ENCODE measurements at places on chromosomes 16 and 17. TPM values are rescaled to one million over a fixed set of nuclear protein-coding genes. Genes with fewer than 3 reads are reported as not detected.

GRCh38 chr16:24440306-24440705 is 99.1 kb upstream of the RBBP6 start:
- no peaks in the 10 kb centered on the region for H3K27me3 ChIP-seq
- H3K4me1 ChIP-seq, result no peaks in the 10 kb centered on the region
- no peak overlapping the region for H3K27ac ChIP-seq
- DNase-seq, result no peak
- H3K4me3 ChIP-seq, result no peak overlapping the region

GRCh38 chr16:75758215-75758614 is 31.9 kb upstream of the CPHXL start:
- peaks cover 17% of the 10 kb centered on the region for H3K27me3 ChIP-seq
- H3K4me1 ChIP-seq, result peaks cover 6% of the 10 kb centered on the region
- DNase-seq, result no peak
- no peaks in the 10 kb centered on the region for H3K36me3 ChIP-seq

DNA sequence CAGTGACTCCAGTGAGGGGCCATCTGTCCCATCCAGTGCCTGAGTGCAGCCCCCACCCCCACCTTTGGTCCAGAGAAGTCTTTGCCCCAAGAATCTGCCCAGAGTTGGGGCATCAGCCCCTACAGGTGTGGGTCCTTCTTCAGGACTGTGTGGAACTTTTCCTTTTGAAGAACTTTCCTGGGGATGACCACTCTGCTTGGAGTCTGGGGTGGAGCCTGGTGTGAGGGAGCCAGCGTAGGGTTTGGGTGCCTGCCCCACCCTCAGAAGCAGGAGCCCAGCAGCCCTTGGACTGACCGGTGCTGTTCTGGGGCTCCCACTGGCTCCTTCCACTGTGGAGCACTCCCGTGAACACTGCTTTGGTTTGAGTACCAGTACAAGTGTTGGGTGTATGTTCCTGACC is 19.3 kb downstream of the MPRIP start:
- H3K36me3 ChIP-seq, result peaks cover 24% of the 10 kb centered on the region
- peaks cover 41% of the 10 kb centered on the region for H3K4me1 ChIP-seq
- H3K27me3 ChIP-seq, result no peaks in the 10 kb centered on the region
- H3K4me3 ChIP-seq, result no peak overlapping the region

DNA sequence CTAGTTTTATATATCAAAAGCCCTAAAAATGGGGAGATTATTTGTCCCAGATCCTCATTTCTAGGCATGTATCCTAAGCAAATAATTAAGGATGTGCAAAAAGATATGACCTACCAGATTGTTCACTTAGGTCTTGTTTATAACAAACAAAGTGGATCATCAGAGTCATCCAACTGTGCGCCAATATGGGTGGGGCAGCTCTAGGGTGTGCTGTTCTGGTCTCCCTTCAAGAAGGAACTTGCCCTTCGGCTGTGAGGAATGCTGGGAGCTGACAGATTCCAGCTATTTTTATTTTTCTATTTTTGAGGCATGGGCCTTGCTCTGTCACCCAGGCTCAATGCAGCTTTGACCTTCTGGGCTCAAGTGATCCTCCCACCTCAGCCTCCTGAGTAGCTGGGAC is 13.8 kb downstream of the CHP2 start:
- no peak overlapping the region for H3K4me3 ChIP-seq
- H3K4me1 ChIP-seq, result no peaks in the 10 kb centered on the region
- H3K27me3 ChIP-seq, result peaks cover under 1% of the 10 kb centered on the region
- no peak for DNase-seq
- no peak overlapping the region for H3K27ac ChIP-seq

Gene ATAD5
- 5.8 TPM for total RNA-seq

Gene C17orf50
- not detected for total RNA-seq

Gene PGAP6
- 56.0 TPM for total RNA-seq

Gene FBXO47
- not detected for total RNA-seq

Gene HOXB8
- total RNA-seq, result 16.0 TPM
